MV-4-11 (cell line): ENCODE measurements at places on chromosomes 12 and 14.

DNA sequence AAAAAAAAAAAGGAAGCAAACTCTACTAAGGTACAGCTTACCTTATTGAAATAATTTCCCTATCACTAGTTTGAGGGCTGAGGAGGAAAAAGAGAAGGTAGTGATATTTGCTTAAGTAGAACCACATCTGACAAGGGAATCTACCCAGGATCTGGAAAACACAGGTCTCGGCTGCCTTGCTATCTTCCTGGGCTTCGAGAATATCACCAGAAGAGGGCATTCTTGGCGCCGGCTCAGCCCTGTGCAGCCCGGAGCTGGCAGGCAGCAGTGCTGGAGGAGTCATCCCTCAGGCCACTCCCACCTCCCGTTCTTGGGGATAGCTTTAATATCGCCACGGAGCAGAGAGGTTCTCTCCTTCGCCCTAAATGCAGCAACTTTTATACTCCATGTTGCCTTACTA, 1181.2 kb downstream of the VRK1 start:
- DNase-seq: no peak

DNA sequence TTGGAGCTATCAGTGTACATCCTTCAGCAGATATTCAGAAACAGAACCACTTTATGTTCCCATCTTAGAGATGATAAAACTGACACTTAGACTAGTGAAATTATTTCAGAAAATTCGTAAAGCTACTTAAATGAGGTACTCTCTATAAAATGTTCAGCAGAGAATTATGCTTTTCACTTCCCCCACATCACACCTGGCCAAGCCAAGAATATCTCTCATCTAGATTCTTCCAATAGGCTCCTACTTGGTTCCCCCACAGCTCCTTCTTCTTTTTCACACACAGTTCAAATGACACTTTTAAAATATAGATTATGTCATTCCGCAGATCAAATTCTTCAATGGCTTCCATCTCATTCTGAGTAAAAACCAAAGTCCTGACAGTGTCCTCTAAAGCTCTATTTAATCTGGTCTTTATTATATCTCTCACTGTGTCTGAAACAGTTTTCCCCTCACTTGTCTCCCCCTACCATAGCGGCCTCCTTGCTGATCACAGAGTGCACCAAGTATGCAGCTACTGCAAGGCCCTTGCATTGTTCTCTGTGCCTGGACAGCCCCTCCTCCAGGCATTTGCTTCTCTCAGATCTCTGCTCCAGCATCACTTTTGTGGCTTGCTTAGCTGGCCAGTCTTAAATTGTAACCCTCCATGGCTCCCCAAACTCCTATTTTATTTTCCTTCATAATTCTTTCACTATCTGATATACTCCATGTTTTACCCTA, 736.8 kb upstream of the USP15 start:
- no peak for DNase-seq

DNA sequence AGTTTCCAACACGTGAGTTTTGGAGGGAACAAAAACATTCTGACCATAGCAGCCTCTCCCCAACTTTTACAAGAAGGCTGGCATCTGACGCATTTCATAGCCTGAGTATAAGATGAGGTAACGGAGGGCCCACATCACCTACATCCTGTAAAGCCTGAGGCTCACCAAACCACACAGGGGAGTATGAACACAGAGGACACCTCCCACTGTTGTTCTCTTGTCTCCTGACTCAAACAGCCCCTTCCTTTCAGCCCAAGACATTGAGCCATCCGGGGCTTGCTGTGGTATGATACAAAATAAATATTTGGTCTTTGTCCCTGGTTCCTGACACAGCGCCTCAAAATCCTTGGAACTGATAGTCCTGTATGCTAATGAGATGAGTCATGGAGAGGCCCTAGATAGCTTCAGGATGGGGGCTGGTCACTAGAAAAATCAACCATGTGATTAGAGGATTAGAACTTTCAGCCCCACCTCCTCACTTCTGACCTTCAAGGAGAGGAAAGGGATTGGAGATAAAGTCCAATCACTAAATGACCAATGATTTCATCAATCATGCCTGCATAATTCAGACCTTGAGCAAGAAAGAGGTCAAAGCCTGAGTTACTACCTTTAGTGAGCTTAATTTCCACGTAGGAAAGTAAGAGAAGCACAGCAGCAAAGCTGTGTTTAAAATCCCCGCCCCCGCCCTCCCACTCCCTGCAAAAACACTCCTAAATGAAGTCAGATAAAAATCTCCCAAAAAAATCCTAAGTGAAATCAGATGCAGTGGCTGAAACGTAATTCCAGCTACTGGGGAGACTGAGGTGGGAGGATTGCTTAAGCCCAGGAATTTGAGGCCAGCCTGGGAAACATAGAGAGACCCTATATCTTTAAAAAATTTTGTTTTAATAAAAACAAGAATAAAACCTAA, 236.4 kb downstream of the PCNX1 start:
- peak; percentile 17 for DNase-seq

GRCh38 chr14:53149668-53150316, 3.3 kb downstream of the DDHD1 start:
- no peak for DNase-seq

DNA sequence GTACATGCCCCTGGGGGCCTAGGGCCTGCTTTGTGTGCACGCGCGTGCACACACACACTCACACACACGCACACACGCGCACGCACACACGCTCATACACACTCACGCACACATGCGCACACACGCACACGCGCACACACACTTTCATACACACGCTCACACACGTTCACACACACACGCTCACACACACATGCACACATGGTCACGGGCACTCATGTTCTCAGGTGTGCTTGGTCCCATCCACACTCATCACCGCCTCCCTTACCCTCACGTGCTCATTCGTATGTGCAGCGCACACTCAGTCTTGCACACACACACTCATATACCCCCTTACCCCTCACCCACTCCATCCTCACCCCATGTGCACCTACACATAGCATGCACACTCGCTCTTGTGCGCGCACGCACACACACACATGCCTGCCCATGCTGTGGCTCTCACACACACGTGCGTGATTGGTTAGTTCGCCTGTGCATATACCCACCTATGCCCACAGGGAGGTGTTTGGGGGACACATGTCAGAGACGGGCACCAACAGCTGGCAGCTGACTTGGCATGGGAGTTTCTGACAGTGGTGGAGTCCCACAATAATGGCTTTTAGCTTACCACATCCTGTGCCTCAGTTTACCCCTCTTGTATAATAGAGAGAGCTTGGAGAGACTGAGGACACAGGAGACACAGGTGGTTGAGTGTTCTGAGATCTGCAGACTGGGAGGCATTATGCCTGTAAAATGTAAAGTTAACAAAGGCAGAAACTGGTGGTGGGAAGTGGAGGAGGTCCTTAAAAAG, 28.7 kb downstream of the TSPAN9 start:
- no peak for DNase-seq

DNA sequence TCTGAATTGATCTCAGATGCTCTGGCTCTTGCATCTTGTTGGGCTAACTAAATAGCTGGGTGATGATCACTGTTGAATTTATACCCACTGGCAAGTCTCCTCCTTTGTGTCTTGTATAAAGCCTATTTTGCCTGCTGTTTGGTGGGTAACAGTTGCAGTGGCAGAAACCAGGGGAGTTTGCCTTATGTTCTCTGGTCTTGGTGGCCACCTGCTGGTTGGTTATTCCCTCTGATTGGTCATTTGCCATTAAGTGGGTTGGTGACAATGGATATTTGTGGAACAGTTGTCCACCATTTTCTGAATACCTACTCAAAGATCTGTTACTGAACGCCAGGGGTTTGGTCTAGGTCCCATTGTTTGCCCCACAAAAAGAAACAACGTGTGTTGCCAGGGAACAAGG, 52.1 kb downstream of the AVPR1A start:
- no peak for DNase-seq

GRCh38 chr14:104473649-104474494, 105.7 kb upstream of the C14orf180 start:
- no peak for DNase-seq

GRCh38 chr14:103521951-103522563, 573 bp downstream of the CKB start:
- DNase-seq: no peak

GRCh38 chr12:113996026-113996425, 29.9 kb upstream of the RBM19 start:
- DNase-seq: no peak

DNA sequence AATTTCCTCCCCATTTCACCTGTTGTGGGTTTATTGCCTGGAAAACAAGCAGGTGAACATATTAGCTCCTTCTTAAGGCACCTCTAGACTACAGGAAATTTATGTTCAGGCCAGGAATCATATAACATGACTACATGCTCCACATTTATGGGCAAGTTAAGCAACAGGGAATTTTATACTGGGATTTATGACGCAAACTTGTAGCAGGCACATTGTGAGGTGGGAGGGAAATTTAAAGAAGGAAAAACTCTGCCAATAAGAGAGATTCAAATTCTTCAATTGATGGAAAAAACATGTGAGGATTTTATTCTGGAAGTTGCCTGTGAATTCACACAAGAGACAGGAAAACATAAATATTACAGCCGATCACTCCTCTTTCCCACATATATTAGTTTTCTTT, 93.9 kb downstream of the TBC1D30 start:
- no peak for DNase-seq

GRCh38 chr12:58648176-58648575, 272.1 kb downstream of the LRIG3 start:
- no peak for DNase-seq

DNA sequence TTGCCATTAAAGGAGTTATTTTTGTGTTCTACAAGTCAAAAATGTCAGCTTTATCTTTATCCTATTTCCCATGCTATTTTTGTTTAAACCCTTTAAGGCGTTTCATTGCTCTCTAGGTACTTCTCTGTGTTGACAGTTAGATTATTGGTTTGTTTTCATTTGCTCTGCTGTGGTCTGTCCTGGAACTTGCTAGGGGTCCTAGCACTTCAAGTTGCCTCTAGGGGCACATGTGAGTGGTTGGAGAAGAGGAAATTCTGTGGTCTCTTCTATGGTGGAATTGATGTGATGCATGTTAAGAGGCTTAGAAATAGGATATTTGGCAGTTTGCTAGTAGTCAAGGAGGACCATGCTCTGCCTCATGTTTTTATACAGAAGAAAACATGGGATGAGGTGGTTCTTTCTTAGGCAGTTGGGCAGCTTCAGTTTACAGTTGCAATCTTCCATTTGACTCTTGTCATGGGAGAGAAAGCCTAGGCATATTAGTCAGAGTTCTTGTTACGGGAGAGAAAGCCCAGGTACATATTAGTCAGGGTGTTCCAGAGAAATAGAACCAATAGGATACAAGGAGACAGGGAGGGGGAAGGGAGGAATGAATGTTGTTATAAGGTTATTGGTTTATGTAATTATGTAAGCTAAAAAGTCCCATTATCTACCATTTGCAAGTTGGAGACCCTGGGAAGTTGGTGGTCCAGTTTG, 14.4 kb downstream of the TTLL5 start:
- DNase-seq: peak; percentile 10

DNA sequence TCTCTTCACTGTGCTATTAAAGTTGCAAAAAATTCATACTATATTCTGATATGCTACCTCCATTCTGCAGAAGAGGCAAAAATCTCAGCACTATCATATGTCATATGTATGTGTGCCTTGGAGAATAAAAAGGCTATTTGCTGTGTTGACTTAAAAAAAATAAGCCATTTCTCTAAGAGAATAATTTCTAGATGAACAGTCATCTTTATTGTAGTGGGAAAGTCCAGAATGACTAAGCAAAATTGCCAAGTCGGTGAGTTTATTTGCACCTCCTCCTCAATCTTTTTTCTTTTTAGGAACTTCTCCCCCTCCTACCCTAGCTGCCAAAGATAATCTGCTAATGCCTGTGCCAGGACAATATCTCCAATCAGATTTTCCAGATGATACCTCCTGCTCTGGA, 353.8 kb upstream of the FAR2 start:
- DNase-seq: no peak

GRCh38 chr12:47219243-47219642, 139.5 kb upstream of the AMIGO2 start:
- DNase-seq: no peak

GRCh38 chr14:33812181-33812580, 138.7 kb downstream of the EGLN3 start:
- DNase-seq: no peak

GRCh38 chr12:67455236-67455635, 186.1 kb downstream of the CAND1 start:
- DNase-seq: no peak

GRCh38 chr14:66634876-66635275, 126.9 kb downstream of the GPHN start:
- DNase-seq: no peak
